Stimulated activated CD4-positive, alpha-beta T cell treated with anti-CD3 and anti-CD28 coated beads, Interleukin-1b, Interleukin-23, amount 100 ng/mL, for 48 hours (primary cell): ENCODE measurements at places on chromosomes 2 and 18.
A peak's percentile ranks its signal among the peaks of the same experiment; 100 is the strongest.

DNA sequence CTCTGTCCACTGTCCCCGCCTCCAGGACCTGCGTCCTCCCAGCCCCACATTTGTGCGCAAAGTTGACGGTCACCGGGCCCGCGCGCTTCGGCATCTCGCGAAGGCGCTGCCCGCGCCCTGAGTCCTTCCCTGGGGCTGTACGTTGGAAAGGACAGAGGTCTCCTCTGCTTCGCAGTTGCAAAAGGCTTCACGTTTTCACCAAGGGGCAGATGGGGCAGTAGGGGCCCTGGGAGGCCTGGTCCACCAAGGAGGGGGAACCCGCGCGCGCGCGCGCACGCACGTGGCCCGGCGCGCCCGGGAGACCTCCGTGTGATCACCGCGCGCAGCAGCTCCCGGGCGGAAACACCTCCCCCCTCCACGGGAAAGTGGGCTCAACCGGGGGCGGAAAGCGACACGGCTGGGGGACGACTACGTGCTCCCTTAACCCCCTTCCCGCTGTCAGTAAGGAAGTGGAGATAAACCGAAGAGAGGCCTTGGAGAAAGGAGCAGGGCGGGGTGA is 21.9 kb downstream of the TEX44 start:
- peak; percentile 39 for DNase-seq

- DNase-seq, result no peak
Observed at GRCh38 chr2:219631406-219631891, 4.0 kb downstream of the SLC4A3 start.

DNA sequence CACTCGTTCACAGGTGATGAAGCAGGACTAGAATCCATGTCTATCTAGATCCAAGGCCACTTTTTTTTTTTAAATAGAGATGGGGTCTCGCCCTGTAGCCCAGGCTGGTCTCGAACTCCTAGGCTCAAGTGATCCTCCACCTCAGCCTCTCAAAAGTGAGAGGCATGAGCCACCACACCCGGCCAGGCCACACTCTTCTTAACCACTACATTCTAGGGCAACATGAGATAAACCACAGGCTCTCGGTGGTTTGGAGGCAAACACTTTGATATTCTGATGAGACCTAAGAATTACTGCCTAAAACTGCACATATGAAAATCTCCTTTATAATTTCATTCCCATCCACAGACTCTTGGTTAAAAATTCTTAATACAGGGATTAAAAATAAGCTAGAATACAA is 51.8 kb downstream of the USP34 start:
- no peak for DNase-seq

DNA sequence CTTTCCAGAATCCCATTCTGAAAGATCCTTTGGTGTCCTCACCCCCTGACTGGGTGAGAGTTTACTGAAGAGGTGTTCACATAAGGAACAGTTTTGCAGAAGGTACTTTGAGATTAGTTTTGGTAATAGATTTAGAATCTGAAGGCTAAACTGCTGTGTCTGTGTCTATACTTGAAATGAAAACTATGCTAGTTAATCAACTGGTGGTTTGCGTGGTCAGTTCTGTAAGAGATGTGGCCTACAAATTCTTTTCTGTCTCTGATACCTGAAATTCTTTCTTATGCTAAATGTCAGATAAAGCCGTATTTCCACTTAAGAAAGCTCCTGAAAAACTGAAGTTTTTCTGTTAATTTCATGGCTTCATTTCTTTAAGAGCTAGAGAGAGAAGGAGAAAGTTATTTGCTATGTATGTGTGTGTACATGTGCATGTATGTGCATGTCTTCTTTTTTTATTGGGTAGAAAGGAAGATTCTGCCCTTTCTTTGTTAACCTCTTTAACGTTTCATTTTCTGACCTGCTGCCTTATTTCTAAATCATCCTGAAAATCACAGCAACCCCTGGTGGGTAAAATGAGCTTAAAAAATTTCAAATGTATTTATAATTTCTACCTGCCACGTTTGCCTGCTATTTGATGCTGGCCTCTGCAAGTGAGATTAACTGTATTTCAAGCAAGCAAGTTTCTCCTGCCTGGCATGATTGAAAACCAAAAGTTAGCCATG is 552.0 kb upstream of the NRP2 start:
- DNase-seq, result no peak

- DNase-seq, result peak; percentile 52
Observed at GRCh38 chr2:88753833-88754584, 62.5 kb downstream of the RPIA start.

DNA sequence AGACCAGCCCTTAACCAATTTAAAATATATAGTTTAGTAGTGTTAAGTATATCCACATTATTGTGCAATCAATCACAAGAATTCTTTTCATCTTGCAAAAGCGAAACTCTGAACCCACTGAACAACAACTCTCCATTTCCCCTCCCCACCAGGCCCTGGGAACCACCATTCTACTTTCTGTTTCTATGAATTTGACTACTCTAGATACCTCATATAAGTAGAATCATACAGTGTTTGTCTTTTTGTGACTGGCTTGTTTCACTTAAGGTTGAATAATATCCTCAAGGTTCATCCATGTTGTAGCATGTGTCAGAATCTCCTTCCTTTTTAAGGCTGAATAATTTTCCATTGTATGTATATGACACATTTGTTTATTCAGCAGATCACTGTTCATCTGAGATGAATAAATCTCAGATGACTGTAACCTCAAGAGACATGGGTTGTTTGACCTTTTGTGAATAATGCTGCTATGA is 8.1 kb upstream of the SOS1 start:
- peak; percentile 81 for DNase-seq

GRCh38 chr18:69737851-69738250 is 209.8 kb downstream of the CD226 start:
- DNase-seq, result no peak

- no peak for DNase-seq
Observed at GRCh38 chr2:170313347-170313991, 135.5 kb downstream of the MYO3B start.

DNA sequence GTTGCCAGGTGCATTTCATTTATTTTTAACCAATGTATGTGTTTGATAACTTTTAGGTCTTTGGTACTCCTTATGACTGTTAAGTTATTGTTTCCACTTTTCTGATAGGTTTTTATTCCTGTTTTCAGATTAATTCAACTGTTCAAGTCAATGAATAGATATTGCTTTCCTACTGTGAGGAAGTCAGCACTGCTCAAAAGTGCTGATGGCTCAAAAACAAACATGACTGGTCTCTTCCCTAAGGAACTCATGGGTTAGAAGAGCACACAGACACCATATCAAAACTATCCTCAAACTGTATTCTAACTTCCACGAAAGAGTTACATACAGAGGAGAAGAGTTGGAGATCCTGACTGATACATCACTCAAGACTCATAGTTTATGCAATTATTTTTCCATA is 39.9 kb upstream of the REG3G start:
- no peak for DNase-seq

GRCh38 chr2:217934321-217935131 is 68.3 kb downstream of the TNS1 start:
- DNase-seq, result peak; percentile 12

DNA sequence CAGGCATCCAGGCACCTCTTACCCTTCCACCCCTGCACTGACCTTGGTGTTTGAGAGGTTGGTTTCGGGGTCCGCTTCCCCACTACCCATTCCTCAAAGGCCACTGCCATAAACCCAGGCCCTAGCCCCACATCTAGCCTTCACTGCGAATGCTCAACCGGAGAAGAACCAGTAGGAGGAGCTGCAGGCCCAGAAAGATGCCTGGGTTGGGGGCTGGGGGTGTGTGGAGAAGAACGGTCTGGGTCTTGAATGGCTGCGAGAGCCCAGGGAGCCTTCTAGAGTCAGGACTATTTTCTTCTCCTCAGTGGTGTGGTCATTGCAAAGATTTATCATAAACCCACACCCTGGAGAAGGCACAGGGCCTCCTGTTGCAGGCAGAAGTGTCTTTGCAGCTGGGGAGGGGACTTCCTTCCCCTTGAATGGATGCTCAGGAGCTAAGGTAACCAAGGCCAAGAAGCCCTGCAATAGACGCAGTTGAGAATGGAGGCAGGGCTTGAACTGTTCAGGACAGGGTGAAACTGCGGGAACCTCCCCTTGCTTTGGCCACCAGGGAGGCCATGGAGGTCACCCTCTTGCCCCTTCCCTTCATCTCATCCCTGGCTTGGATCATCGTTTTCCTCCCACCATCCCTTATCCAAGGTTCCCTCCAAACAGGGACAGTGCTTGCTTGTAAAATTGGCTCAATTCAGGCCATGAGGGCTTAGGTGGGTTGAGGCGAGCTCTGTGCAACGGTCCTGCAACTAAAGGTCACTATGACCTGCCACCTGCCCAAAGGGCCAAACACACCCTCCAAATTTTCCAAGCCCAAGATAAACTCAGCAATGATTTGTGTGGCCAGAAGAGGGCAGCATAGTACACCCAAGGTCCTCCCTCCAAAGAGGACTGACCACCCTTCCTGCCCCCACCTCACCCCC is 20.9 kb downstream of the THNSL2 start:
- DNase-seq, result no peak

- DNase-seq, result no peak
Observed at GRCh38 chr18:75140296-75140695, 68.6 kb downstream of the PTGR3 start.

GRCh38 chr2:32963941-32964340 is 17.2 kb downstream of the LTBP1 start:
- no peak for DNase-seq

DNA sequence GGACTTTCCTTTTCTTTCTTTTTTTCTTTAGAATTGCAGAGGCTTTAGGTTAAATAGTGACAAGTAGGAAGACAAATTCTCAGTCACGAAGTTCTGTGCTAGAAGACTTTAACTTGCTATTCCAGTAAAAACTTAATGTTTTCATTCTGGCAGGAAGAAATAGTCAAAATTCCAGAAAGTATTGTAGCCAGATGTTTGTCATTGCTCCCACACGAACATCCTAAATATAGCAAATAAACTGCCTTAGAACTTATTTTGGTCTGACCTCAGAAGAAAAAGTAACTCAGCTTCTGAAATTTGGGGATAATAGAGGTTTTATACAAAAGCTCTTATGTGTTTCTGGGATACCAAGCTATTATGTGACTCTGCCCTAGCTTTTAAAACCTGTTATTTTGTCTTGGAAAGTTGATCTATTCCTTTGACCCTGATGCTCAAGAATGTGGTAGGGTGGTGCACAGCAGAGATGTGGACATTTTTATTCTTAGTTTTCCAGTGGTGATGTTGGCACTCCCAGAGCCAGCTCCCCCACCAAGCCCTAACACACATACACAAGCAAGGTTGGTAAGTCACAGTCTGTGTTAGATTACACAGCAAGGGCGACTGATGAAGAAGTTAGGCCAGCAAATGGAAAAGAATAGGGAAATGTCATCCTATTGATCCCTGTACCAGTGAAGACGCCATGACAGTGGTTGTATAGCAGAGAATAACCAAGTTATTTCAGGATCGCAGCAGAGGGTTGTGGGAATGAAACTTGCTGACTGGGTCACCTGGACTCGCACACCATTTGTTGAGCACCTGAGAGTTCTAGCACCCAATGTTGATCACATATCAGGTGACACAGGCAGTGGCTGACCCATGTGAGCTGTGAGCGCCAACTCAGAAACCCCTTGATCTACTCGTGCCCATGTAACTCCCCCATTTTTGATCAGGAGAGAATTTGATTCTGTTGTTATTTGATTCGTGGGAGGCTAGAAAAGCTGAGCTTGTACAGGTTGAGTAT is 23.7 kb downstream of the FARP2 start:
- DNase-seq, result no peak

- DNase-seq, result no peak
Observed at GRCh38 chr2:55771612-55772011, 78.0 kb upstream of the PNPT1 start.
